Left forelimb (tissue), 1 donor: ENCODE measurements at places on chromosomes 5 and 9.

GRCh38 chr5:135543485-135544304, 7.9 kb upstream of the NEUROG1 start:
- DNase-seq: no peak

DNA sequence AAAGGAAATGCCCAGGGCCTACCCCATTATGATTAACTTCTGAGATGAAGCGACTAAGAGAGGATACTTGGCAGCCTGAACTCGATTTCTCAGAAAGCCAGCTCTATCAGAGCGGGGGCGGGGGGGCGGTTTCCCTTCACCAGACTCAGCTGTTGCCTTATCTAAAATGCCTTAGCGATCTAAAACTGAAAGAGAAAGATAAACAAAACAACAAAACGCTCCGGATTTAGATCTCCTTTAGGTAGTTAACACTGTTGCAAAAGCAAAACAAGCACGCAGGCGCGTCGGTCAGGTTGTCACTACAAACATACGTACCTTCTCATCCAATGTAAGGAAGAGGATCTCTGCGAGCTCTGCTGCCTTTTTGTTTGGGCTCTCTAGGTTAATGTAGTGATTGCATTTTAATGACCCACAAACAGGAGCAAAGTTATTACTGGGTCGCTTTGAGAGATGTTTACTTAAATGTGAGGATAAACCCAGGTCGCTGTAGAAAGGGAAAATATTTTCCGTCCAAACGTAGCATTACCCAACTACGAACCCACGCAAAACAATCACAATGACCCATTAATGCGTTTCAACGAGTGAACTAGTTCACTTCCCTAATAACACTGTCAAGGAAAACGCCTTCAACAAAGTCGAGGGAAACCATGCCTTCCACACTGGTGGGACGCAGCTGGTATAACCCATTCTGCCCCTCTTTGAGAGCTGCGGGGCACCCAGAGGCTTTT, 982 bp downstream of the EPB41L4A start:
- DNase-seq: no peak

- DNase-seq: no peak
Observed at GRCh38 chr9:71003346-71003745, 118.1 kb downstream of the TRPM3 start.

GRCh38 chr9:88259001-88259400, 120.7 kb upstream of the SPATA31C2 start:
- no peak for DNase-seq

GRCh38 chr5:73189871-73190376, 16.9 kb downstream of the TMEM174 start:
- DNase-seq: no peak

DNA sequence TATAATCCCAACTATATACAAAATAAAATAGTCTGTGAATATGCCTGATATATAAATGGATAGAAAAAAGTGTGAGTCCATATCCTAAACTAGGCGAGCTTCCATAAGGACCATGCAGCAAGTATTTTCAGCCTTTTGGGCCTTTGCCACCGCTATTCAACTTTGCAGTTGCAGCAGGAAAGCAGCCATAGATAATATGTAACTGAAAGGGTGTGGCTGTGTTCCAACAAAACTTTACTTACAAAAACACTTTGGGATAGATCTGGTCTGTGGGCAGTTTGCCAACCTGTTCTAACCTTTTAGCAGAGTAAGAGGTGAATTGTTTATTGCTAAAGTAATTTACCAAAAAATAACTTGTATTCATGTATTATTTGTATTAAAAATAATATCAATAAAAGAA, 127.8 kb upstream of the GPR151 start:
- no peak for DNase-seq

DNA sequence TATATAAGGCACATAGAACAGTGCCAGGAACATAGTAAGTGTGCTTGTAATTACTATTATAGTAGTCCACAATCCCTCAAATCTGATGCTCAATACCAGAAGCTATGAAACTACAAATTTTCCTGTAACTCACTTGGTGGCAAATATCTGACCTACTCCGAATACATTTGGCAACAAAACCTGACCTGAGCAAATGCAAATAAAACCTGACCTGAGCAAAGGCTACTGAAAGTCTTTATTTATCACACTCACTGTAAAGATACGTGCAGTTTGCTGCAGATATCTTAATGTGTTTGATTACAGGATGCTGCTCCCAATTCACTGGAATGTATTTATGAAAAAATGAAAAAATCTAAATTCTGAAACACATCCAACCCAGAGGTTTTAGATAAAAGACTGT, 7.1 kb downstream of the MEGF9 start:
- DNase-seq: no peak

DNA sequence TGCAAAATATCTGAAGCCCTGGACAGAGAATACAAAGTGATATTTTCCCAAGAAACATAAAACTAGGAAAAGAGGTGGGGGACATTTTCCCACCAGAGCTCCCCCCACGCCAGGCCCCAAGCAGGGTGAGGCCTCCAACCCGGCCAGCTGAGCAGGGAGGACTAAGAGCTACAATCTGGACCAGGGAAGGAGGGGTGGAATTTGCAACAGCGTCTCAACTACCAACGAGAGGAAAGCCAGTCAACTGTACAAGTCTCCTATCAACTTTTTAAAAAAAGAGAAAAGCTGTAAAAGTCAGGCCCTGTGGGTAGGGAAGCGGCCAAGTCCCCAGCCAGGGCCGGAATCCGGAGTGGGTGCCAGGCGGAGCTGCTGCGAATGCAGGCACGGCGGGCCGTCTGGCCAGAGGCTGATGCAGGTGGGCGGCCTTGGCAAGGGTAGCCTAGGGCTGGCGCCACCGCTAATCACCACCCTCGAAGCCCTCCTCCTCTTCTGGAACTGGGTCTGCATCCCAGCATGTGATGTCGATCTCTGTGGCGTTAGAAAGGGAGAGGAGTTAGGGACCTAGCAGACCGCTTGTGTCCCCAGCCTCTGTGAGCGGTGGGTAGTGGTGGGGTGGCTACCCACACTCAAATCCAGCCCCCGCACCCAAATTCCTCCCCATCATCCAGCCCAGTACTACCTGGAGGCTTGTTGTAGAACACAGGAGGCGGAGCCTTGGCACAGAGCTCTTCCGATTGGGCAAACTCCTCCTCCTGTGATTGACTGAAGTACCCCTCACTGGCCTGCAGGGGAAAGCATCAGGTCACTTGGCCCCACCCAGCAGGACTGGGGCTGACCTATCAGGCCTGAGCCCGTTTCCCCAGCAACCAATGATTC, 10.6 kb downstream of the PRR7 start:
- DNase-seq: no peak
